NT2/D1 (cell line): ENCODE measurements at places on chromosomes 1 and 21.

DNA sequence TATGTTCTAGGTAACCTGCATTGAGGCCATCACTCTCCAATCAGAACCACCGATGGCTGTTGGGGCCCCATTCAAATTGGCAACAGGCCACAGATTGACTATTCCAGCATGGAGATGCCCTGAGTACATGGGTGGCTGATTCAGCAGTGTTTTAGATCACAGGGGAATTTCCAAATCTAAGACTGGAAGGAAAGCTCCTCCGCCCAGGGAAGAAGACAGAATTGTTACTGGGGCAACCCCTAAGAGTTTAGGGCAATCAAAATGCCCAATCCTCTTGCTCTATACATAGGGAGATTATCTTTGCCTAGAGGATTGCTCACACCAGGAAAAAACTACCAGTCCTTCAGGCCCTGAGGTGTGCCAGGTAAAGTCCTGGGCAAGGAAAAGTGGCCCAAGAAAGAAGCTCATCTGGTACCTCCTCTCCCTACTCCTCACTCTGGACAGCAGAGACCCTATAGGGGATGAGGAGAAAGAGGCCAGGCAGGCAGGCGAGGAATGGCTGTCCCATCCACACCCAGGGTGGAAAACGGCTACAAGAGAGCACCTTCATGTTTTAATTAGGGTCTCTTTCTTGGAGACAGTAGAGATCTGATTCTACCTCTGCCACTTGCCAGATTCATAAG, 5.8 kb downstream of the S100A8 start:
- no peak for DNase-seq

GRCh38 chr1:66168948-66169671, 364.8 kb upstream of the SGIP1 start:
- DNase-seq: no peak

- no peak for DNase-seq
These were observed 55.2 kb downstream of the TOMM20 start for GRCh38 chr1:235073331-235073967.

DNA sequence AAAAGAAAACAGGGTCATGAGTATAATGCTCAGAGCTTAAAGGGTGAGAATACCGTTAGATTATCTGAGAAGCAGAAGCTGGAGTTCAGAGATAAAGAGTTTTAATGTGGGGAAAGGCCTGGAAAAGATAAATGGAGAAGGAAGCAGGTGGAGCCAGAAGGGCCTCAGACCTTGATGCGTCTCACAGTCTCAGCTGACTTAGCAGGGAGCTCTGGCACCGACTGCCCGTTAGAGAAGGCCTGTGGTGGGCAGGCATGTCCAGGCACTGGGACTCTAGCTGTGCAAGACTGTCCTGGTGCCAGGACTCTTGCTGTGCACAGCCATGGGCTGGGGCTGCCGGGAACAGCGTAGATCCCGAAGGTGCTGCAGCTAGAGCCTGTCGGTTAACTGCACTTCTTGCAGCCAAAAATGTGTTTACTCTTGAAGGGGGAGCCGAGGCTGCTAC, 3.8 kb upstream of the SLAMF9 start:
- no peak for DNase-seq

DNA sequence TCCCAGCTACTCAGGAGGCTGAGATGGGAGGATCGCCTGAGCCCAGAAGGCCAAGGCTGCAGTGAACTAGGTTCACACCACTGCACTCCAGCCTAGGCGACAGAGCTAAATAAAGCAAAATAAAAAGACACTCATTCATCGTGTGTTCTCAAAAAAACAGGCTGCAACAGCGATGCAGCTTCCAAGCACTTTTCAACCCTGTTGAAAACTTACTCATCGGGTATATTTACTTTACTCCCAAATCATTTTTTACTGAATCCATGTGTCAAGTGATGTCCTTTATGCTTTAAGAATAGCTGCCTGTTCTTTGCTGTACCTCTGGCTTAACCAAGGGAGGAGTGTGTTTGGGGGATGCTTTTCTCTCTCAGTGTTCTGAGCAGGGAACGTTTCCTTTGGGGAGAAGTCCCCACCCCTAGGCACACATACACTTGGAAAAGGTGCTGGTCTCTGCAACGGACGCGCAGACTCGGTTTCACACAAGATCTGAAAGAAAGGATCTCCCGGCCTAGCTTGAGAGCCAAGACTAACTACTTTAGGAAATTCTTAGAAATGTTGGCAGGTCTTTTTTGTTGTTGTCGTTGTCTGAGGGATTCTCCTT, 1.4 kb downstream of the MAP1LC3C start:
- DNase-seq: no peak

GRCh38 chr21:35026617-35027562, 22.2 kb downstream of the RUNX1 start:
- peak; percentile 39 for DNase-seq

DNA sequence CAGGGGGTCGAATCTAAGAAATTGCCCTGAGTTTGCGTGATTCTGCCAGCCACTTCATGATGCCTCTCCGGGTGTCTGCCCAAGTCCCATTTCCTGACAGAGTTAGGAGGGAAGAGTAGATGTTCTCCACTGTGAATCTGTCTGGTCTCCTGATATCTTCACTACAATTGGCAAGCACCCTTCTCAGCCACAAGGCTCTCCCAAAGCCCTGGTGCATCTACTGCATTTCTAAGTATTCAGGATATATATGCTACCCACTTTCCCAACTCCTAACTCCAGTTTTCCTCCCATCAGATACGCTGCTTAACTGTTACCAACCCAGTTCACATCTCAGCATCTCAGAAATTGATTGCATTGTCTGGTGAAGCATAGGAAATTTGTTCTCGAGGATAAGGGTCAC, 25.9 kb upstream of the OVAAL start:
- no peak for DNase-seq

DNA sequence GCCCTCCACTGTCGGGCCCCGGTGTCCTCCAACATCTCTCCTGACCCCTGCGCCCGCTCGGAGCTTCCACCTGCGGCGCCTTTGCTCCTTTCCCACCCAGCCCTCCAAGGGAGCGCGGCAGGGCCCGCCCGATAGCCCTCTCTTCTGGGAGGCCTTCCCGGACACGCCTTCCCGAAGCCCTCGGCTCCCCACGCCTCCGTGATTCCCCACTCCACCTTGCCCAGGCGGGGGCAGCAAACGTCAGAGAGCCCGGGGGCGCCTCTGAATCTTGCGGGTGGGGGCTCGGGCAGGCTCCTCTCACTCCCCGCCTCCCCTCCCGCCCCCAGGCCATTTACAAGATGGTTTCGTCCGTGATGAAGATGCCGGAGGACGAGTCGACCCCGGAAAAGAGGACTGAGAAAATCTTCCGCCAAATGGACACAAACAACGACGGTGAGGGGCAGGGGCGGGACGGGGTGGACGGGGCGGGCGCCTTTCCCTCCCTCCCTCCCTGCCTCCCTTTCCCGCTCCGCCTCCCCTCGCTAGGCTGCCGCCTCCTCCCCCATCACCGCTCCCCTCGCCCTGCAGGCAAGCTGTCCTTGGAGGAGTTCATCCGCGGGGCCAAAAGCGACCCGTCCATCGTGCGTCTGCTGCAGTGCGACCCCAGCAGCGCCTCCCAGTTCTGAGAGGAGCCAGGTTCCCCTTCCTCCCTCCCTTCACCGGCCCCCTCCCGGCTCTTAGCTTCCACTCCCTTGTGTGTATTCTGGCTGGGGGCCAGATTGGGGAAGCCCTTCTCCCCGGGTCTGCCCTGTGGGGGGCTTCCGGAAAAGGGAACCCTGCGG, 7.1 kb downstream of the HPCA start:
- peak; percentile 55 for DNase-seq

DNA sequence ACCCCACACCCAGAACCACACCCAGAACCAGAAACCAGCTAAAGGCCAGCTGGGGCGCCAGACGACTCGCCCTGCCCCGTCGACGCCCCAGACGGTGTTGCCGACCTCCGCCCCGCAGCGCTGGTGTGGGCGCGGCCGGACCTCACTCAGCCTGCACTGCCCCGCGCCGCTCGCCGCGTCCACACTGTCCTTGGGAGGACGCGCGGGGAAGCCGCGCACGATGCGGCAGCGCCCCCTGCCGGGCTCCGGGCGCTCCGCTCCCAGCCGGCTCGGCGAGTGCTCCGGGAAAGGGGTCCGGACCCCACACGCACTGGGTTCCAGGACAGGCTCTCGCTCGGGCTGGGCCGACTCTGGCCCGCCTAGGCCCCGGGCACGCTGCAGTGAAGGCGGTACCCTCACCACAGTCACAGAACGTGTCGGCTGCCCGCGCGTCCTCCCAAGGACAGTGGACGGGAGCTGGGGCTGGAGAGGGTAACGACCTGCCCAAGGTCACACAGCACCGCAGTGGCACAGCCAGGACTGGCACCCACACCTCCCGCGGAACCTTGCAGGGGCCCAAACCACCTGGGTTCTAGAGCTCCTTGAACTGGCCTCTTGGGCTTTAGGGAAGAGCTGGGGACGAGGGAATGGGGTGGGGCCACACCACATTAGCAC, 90.2 kb downstream of the DMRTA2 start:
- peak; percentile 65 for DNase-seq

GRCh38 chr1:155261493-155261851, 688 bp downstream of the SCAMP3 start:
- DNase-seq: no peak
